Stimulated activated effector memory CD8-positive, alpha-beta T cell treated with anti-CD3 and anti-CD28 coated beads, Interleukin-12 subunit alpha, Interleukin-12 subunit beta, amount 100 ng/mL, for 72 hours (primary cell): ENCODE measurements at places on chromosomes 5 and 9.

- DNase-seq: no peak
Measured at GRCh38 chr9:18771011-18771410, 262.0 kb downstream of the SAXO1 start.

DNA sequence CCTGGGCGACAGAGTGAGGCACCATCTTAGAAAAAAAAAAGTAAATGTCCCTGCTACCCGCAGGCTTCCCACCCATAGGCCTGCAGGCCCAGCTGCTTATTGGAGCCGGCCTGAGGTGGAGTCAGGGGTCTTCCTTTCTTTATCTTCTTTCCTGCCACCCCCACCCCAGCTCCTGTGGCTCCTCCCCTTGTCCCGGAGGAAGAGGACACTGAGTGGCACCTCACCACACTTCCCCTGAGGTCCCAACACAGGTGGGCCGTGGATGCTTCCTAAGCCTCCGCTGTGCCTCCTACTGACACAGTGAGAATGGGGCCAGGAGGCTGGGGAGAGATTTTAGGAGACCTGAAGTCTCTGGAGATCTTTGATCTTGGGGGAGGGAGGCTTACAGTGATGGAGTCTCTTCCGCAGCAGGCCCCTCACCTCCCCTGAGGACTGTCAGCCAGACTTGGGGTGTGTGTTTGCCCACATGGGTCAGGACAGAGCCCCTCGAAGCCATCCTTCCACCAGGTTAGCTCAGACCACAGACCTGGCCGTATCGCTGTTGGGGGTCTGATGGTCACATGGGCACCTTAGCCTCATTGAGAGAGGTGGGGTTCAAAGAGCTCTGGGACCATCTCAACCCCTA lies 135.4 kb upstream of the IER5L start:
- no peak for DNase-seq

- no peak for DNase-seq
Measured at GRCh38 chr5:82018462-82018861, 46.6 kb downstream of the ATG10 start.

- no peak for DNase-seq
Measured at GRCh38 chr9:108444400-108445358, 411.1 kb downstream of the ACTL7B start.

- no peak for DNase-seq
Measured at GRCh38 chr9:133131506-133131905, 10.5 kb upstream of the RALGDS start.

DNA sequence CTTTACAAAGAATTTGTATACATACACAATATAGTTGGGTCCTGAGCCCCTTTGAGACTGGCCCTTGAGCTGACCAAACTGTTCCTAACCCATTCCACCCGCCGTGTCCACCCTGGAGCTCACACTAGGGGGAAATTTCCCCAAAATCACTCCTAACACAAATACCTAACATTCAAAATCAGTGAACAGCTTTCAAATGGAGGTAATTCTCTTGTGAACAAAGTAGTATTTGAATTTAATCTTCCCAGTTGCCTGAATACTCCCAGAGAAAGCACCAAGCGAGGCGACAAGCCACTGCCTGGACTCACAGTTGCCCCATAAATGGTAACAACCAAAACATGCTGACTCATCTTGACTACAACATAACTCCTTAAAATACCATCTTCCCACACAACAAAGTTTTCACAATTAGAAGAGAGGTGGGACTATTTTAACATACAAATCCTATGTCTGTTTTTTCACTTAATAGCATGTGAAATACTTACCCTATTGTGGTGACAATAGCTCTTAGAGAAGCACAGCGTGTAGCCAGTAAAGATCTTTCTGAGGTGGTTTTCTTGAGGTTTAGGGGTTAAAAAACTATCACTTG lies 31.7 kb upstream of the SCAMP1 start:
- no peak for DNase-seq

GRCh38 chr5:36908544-36909260 lies 32.1 kb downstream of the NIPBL start:
- no peak for DNase-seq

DNA sequence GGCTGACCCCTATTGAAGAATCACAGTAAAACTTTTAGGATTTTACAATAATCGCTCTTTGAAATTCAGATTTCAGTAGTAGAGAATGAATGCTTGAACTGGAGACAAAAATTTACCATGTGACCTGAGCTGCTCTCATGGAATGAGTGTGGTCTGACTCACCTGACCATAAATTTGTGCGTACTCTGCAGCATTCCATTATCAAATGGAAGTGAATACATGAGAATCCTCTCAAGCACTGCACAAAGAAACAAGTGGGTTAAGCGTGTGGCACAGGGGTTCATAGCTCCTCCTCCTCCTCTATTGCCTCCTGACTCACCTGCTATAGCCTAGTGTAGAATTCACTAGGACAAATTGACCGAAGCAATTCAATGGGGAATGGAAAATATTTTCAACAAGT lies 269.8 kb upstream of the CDH9 start:
- no peak for DNase-seq
